ENCODE measurements at places on chromosomes 7 and 10.
A peak's percentile ranks its signal among the peaks of the same experiment; 100 is the strongest.

GRCh38 chr7:90709501-90710465, 113.7 kb downstream of the CDK14 start:
- peak; percentile 74 for DNase-seq

DNA sequence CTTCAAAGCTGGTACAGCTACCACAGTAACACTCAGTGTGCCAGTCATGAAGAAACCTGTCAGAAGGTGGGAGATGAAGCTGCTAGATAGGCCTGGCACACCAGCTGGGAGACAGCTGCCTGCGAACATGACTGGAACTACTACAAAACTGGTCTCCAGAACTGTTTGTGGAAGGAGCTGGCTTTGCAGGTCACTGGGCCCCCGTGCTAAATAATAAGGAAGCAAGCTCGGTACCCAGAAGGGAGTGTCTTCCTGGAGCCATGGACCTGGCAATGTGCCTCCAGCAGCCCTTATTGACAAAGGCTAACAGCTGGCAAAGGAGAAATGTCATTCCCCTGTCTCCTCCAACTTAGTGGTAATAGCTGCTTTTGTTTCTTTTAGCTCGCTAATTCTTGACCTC, 1217.6 kb upstream of the LRRN3 start:
- DNase-seq: no peak

GRCh38 chr10:117260084-117260483, 19.2 kb downstream of the SLC18A2 start:
- DNase-seq: no peak

DNA sequence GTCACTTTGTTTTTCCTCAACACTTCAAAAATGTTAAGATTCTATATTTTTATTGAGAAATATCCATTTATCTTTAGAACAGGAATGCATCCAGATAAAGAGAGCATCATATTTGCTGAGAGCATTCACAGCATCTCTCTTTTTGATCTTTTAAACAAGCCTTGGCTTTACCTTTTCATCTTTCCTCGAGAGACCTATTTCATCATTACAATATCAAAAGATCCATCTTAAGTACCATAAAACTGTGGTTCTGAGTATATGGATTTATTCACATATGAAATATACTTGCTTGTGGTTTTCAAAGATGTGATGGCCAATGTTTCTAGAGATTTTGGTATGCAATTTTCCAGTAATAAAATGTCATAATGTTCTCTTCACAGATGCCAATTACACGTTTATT, 1140.9 kb downstream of the GATA3 start:
- DNase-seq: no peak

GRCh38 chr7:29764227-29764626, 42.1 kb upstream of the WIPF3 start:
- DNase-seq: no peak

- no peak for DNase-seq
These were observed 19.6 kb downstream of the SGMS1 start for GRCh38 chr10:50604049-50604640.

- DNase-seq: peak; percentile 57
These were observed 64.3 kb downstream of the HOXA1 start for GRCh38 chr7:27031289-27032172.

DNA sequence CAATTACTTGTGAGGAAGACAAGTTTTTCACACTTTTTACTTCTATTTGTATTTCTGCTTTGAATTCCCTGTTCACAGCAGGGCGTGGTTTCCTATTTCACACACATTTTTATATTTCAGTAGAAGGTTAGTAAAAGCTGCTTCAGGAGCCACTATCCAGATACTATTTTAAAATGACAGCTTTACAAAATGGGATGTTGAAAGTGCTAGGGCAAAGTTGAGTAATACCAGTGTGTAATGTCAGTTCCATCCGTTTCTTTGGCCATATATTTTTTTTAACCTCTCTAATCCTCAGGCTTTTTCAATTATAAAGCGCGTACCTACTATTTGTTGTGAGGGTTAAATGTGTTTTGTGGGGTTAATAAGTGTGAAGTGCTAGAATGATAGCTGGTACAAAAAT, 276.6 kb downstream of the GPR158 start:
- DNase-seq: no peak

- DNase-seq: no peak
These were observed 171.0 kb upstream of the ZNF32 start for GRCh38 chr10:43819464-43820230.

DNA sequence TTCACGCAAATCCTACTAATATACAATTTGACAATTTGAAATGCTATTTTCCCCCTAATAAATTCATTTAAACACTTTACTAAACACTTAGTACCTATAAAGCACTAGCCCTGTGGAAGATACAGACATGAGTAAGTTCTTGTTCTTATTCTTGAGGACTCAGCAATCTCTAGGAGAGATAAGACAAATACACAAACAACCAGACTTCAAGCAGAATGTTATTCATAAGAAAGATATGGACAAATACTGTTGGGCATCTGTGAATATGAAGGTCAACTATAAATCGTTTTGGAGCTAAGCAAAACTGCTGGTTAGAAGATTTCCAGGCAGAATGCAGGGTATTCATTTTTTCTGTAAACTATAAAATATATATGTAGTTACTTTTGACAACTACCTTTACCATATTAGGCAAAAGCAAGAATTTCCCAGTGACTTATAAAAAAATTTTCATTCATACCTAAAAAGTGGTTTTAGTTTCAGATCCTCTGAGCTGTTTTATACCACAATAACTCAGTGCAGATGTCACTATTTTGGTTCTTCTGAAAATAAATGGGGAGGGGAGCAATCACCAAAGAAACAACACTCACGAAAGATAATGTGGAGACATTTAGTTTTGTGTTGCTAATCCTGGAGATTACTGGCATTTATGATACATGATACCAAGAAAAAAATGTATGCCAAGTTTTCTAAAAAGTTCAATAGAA, 3.8 kb downstream of the VPS41 start:
- DNase-seq: no peak

DNA sequence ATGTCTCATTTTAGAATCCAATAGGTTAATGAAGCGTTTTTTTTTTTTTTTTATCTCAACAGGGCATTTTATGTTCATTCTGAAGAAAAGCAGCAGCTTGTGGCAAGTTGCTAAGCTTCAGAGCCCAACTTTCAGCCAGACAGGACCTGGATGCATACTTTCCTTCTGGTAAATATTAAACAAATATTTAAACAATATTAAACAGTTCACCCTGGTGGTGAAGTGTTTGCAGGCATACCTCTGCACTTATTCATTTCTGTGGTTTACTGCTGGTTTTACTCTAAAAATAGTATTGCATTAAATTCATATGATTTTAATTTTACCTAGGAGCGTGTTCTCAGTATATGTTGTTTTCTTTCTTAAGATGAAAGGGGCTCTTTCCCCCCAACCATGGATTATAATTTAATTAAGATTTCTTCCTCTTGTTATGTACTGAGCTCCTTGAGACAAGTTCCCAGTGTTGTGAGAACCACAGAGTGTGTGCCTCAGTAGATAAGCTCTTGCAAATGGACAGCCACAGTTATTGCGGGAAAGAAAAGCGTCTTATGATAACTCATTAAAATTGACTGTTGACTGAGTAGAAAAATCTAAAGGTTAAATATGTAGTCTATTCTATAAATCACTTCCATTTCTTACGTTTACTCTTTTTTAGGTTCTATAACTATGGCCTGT, 155.8 kb downstream of the MALRD1 start:
- no peak for DNase-seq

Measured in astrocyte of the spinal cord (primary cell).